ENCODE measurements at places on chromosomes 1 and 21.

DNA sequence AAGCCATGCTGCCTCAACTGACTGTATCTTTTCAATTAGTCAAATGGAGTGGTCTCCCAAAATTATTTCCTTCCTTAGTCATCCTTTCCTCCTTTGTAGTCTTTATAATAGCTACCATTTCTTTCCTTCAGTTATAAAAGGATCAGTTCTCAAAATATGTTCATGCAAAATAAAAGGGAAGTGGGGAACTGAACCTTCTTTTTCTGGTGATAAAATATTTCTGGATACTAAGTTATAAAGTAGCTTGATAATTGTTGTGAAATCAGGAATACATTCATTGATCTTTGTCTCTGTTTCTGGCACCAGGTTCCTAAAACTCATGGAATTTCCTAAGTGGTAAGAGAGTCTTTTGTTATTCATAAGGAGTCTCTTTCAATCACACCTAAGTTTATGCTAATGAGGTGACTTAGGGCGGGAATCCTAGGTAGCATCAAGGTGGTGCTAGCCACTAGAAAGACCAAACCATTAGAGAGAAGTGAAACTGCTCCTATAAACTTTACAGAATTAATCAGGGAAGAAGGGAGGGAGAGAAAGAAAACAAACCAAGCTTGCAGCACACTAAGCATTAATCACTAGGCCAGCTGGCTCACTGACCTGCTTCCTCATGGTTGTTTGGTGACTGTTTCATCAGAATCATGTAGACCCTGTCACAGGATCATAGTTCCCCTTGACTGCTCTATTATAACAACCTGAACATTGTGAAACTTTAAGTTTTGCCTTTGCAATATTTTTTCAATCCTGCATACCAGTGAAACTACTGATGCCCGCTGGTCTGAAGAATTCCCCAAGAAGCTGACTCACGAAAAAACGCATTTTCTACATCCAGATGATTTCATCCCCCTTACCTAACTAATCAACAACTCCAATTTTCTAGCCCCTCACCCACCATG, 161.6 kb upstream of the PTBP2 start:
- DNase-seq: peak; percentile 96

- DNase-seq: no peak
Observed at GRCh38 chr1:43716559-43717281, 9.4 kb downstream of the ST3GAL3 start.

GRCh38 chr1:116999596-116999995, 2.0 kb upstream of the CD101 start:
- no peak for DNase-seq

- DNase-seq: peak; percentile 70
Observed at GRCh38 chr1:151887028-151887427, 22.3 kb downstream of the THEM4 start.

DNA sequence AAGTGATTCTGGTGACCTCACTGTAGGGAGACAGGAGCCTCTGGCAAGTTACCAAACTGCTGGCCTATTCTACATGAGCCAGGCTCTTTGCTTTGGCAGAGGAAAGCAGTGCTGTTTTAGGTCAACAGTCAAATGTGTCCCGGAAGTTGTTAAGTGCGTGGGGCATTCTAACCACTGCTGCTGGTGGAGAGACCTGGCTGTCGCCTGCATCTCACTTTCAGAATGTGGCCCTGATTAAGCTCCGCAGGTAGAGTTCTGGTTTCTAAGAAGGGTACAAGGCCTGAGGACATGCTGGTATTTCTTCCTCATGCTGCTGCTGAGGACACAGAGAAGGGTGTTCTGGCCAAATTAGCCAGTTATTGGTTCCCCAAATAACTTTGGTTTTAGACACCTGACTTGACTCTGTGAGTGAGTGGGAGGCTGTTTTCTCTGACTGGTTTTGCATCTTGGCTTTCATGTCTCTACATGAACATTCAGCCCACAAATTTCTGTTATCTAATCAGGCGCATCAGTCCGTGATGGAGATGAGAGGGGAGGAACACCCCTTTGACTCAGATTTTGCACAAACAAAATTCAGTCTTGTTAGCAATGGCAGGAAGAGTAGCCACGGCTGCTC, 120.8 kb downstream of the LMO4 start:
- DNase-seq: no peak

DNA sequence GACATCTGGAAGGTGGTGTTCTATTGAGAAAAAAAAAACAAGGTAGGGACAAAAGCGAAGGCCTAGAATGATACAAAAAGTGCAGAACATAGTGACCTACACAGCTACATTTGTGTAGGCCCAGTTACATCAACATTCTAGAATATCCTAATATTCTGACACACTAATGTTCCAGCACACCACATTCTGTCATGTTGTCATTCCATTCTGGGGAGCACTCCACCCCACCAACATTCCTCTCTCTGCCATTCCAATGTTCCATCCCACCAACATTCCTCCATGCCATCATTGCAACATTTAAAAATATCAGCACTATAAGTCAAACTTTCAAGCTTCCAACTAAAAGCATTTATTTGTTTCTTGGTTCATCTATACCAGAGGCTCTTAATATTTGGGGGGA, 28.5 kb downstream of the COA7 start:
- DNase-seq: peak; percentile 83

DNA sequence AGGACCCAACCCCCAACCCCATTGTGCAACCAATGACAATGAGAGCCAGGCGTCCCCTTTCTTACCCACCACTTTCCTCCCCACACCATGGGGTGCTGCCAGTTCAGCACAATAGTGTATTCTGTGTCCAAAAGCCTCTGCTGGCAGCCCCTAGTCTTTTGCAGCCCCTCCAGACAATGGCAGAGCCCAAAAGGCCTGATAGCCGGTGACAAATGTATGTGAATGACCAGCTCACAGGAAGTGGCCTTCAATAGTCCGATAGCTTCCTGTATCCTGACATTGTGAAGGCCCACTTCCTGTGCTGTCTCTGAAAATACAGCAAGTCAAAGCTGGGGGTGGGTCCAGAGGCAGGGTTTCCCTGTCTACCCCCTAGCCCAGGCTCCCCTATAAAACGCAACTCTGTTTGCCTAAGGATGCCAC, 16.6 kb downstream of the SMIM12 start:
- no peak for DNase-seq

DNA sequence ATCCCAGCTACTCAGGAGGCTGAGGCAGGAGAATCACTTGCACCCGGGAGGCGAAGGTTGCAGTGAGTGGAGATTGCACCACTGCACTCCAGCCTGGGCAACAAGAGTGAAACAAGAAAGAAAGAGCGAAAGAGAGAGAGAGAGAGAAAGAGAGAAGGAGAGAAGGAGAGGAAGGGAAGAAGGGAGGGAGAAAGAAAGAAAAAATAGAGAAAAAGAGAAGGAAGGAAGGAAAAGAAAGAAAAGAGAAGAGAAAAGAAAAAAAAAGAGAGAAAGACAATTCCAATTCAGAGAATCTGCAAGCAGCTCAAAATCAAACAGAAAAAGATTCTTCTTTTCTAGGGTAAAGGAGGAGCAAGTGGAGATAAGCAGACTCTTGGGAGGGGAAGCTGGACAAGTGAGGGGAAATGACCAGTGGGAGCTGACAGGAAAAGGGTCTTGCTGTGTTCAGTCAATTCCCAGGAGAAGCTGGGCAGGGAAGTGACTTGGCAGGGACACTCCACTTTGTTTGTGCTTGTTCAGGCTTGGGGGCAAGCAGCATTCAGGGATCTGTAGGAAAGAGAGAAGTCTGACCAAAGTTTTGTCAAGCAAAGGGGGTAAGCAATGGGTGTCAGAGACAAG, 3.6 kb upstream of the CAPN2 start:
- no peak for DNase-seq

GRCh38 chr1:9293533-9294404, 1.1 kb downstream of the SPSB1 start:
- DNase-seq: peak; percentile 77

DNA sequence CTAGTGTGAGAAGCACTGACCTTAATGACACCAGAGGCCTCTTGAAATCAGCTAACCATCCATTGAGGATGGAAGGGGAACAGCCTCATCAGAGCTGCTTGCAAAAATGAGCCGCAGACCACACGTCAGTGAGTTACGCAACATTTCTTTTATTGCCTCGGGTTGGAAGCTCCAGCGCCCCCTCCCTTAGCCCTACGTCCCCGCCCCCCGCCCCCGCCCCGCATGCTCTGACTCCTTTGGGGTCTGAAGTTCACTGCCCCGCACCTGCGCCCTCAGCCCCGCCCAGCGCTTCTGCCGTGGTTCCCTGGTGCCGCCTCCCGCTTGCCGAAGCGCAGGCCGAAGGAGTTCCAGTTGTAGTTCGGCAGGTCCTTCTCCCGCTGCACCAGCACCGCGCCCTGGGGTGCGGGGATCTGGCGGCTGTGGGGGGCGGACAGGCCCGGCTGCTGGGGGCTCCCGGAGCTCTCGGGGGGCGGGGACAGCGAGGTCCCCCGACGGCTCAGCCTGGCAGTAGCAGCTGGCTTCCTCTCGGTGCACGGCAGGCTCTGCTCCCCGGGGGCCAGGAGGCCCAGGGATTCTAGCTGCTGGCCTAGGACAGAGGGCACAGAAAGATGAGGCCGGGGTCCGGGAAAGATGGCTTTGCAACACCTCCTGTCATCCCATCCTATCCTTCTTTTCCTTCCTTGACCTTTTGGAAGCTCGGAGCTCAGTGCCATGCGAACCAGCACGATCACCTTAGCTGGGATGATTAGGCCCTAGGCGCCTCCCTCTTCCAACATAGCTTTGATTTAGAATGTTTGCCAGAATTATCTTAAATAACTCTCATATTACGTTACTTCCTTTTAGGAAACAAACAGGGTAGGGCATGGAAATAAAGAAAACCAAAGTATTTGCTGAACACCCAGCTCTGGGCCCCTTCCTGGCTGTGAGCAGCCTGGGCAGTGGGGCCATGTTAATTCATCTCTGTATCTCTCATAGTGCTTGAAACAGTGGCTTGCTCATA, 5.8 kb downstream of the KISS1 start:
- peak; percentile 60 for DNase-seq

- no peak for DNase-seq
Observed at GRCh38 chr1:213737398-213738035, 250.3 kb upstream of the PROX1 start.

DNA sequence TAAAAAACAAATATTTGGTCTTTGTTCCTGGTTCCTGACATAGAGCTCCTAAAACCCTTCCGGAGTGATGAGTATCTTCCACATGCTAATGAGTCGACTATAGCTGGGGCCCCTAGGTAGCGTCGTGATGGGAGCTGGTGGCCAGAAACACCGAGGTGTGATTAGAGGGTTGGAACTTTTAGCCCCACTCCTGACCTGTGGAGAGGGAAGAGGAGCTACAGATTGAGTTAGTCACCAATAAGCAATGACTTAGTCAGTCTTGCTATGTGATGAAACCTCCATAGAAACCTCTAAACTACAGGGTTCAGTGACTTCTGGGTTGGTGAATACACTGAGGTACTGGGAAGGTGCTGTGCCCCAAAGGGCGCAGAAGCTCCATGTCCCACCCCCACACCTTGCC, 30.1 kb upstream of the PLD5 start:
- DNase-seq: no peak

GRCh38 chr1:170213596-170213995, 67.8 kb downstream of the NTMT2 start:
- no peak for DNase-seq

DNA sequence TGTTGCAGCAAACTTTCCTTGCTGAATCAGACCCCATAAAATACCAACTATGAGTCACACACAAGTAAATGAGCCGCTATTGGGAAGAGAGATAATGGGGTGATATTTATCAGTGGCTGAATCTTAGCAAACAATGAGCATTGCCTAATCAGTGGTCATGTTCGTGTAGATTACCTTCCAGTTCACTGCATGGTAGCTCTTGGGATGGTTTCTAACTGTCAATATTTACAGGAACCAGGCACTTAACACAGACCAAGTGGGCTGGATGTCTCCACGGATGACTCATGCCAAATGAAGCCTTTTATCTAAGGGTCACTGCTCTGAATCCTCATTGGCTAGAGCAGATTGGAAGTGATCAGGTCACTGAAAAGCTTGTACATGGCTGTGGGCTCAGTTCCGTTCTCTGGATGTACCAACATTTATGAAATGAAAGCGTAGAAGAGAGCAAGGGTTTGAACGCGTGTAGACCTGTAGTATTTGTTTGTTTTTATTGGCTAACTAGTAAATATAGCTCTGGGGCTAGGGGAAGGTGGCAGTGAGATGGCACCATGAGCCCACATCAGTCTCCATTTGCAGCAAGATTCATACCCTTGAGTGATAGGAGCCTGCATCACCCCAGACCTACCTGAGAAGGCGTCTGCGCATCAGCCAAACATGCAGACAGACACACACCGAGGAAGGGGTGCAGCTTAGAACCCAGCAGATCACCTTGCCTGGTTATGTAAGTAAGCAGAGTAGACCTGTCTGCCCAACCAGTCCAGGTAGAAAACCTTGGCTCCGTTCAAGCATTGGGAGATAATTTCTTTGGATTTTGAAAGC, 153.3 kb downstream of the TOMM20 start:
- peak; percentile 70 for DNase-seq

GRCh38 chr1:205986292-205986691, 16.9 kb downstream of the RAB7B start:
- peak; percentile 8 for DNase-seq

DNA sequence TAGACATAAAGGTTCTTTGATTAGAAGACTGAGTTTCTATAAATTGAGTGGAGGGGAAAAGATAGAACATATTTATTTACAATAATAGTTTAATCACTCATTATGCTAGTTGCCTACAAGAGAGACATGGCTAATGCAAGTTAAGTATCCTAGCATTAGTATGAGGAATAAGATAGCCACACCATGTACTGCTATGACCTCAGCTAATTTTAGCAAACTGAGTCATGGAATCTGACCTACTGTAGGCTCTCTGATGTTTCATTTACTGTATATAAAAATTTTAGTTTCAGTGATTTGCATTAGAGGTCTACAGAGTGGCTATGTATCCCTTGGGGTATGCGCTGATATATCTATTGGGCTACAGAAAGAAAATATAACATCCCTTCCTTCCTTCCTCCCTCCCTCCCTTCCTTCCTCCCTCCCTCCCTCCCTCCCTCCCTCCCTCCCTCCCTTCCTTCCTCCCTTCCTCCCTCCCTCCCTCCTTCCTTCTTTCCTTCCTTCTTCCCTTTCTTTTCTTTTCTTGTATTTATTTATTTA, 5.8 kb downstream of the AGL start:
- no peak for DNase-seq
